ENCODE measurements at places on chromosomes 3 and 15. TPM values are rescaled to one million over a fixed set of nuclear protein-coding genes. Genes with fewer than 3 reads are reported as not detected.

- H3K4me3 ChIP-seq, result no peak overlapping the region
- DNase-seq, result no peak
- no peak overlapping the region for H3K27ac ChIP-seq
- H3K4me1 ChIP-seq, result peaks cover 11% of the 10 kb centered on the region
These were observed 73.4 kb downstream of the CHSY1 start for GRCh38 chr15:101178479-101178878.

DNA sequence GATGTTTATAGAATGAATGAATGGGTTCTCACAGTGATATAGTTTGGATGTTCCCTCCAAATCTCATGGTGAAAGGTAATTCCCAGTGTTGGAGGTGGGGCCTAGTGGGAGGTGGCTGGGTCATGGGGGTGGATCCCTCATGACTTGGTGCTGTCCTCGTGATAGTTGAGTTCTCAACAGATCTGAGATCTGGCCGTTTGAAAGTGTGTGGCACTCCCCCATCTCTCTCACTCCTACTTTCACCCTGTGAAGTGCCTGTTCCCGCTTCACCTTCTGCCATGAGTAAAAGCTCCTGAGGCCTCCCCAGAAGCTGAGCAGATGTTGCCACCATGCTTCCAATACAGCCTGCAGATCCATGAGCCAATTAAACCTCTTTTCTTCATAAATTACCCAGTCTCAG lies 170.8 kb upstream of the LINGO1 start:
- H3K4me3 ChIP-seq, result no peak overlapping the region
- H3K36me3 ChIP-seq, result no peaks in the 10 kb centered on the region
- H3K27ac ChIP-seq, result no peak overlapping the region
- no peaks in the 10 kb centered on the region for H3K4me1 ChIP-seq

- no peak for DNase-seq
- H3K36me3 ChIP-seq, result no peaks in the 10 kb centered on the region
- no peak overlapping the region for H3K4me3 ChIP-seq
- no peak overlapping the region for H3K27ac ChIP-seq
These were observed 244.6 kb upstream of the CCDC54 start for GRCh38 chr3:107132674-107133073.

DNA sequence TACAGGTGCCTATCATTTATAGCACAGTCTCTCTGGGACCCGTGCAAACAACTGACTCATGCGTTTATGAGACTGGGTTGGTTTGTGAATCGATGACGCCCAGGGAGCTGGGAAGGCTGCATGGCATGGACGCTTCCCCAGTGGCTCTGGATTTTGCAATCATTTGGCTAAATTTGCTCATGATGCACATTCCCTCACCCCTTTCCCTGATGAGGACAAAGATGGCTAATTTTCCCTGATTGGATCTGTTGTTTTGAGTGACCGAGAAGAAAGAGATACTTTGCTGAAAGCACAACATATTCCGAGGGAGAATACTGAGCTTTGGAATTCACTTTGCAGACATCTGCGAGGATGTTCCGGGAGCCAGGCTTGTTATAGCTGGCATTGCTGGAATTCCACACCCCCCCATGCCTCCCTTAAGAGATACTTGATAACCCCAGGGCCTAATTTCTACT lies 51.1 kb downstream of the CGNL1 start:
- no peak overlapping the region for H3K4me3 ChIP-seq
- H3K27ac ChIP-seq, result no peak overlapping the region
- H3K27me3 ChIP-seq, result no peaks in the 10 kb centered on the region
- no peak for DNase-seq
- H3K36me3 ChIP-seq, result no peaks in the 10 kb centered on the region

DNA sequence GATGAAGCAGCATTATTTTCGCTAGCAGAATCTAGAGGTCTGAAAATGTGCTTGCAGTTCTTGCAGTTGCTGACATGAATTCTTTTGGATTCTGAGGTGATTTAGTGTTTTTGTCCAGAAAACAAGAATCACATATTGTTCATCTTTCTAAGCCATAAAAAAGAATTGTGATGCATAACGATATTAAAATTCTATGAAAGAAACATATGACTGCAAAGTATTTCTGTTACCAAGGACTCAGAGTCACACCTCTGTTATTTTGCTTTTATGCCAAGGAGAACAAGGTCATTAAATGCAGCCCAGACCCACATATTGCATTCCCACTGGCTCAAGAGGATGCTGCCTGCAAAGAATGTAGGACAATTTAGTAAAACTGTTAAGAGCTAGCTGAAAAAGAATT lies 299.8 kb upstream of the GPR149 start:
- H3K4me3 ChIP-seq, result no peak overlapping the region
- no peak for DNase-seq

DNA sequence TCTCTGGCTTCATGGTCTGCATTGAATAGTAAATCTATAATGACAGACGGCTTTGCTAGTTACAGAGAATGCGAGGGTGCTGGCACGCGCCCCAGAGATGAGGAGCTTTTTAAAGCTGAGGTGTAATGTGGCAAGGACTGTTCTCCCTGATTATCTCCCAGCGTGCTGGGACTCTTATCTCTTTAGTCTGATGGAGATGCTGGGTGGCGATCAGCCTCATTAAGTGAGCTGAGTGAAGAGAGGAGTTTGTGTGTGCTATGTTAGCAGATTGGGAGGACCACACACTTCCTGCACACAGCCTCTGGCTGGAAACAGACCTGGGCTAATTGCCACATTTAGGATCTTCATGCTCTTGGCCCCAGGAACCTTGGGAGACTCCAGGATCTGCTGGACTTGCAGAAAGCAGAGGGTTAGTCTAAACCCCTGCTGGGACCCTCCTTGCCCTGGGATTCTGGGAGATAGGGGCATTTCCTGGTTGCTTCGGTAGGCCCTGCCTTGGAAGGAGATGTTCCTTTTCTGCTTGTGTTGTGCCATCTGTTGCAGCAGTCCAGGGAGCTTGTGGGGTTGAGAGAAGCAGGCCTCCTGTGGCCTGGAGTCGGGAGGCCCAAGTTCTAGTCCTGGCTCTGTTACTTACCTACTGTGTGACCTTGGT lies 15.0 kb downstream of the PDIA5 start:
- H3K36me3 ChIP-seq, result no peaks in the 10 kb centered on the region
- H3K27me3 ChIP-seq, result no peaks in the 10 kb centered on the region
- peaks cover 61% of the 10 kb centered on the region for H3K4me1 ChIP-seq
- no peak for DNase-seq

GRCh38 chr15:75666823-75667501 lies 19.2 kb downstream of the SNX33 start:
- no peaks in the 10 kb centered on the region for H3K27me3 ChIP-seq
- H3K27ac ChIP-seq, result peak overlapping the region; percentile 74
- DNase-seq, result no peak
- H3K4me1 ChIP-seq, result peaks cover 49% of the 10 kb centered on the region
- peaks cover 13% of the 10 kb centered on the region for H3K36me3 ChIP-seq

DNA sequence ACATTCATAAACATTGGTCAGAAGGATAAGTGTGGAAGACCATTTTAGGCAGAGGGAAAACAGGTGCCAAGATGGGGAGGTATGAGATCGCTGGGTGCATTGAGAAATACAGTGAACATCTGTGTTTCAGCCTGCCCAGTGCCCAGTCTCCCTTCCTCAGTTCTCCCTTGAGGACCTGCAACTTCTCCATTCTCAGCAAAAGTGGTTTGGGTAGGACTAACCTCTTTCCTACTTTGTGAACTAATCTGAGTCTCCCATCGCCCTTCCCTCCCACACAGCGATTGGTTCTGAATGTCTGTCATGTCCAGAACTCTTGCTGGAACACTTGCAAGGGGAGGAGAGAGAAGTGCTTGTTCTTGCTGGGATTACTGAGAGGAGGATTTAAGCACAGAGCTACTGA lies 10.9 kb upstream of the CCNL1 start:
- no peak overlapping the region for H3K4me3 ChIP-seq
- no peak for DNase-seq
- H3K36me3 ChIP-seq, result no peaks in the 10 kb centered on the region
- H3K4me1 ChIP-seq, result peaks cover 7% of the 10 kb centered on the region
- no peaks in the 10 kb centered on the region for H3K27me3 ChIP-seq
- H3K27ac ChIP-seq, result no peak overlapping the region

DNA sequence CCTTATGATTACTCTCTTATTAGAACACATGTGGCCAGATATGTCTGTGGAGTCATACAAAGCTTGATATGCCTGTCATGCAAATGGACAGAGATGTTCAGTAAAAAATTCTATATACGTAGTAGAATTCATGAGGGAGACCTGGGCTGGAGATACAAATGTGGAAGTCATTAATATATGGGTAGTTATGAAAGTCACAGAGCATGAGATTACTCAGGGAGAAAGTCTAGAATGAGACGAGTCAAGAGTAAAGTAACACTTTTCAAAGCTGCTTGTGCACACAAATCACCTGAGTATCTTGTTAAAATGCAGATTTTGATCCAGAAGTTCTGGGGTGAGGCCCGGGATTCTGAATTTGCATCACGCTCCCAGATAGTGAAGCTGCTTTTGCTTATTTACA lies 28.4 kb downstream of the OXSM start:
- DNase-seq, result no peak
- no peak overlapping the region for H3K4me3 ChIP-seq
- H3K27me3 ChIP-seq, result no peaks in the 10 kb centered on the region
- no peaks in the 10 kb centered on the region for H3K4me1 ChIP-seq
- H3K27ac ChIP-seq, result no peak overlapping the region

GRCh38 chr15:74387621-74388362 lies 20.3 kb upstream of the CYP11A1 start:
- no peaks in the 10 kb centered on the region for H3K36me3 ChIP-seq
- H3K4me3 ChIP-seq, result no peak overlapping the region
- no peaks in the 10 kb centered on the region for H3K27me3 ChIP-seq
- no peak overlapping the region for H3K27ac ChIP-seq

GRCh38 chr15:54007256-54007655 lies 29.0 kb downstream of the UNC13C start:
- H3K27ac ChIP-seq, result no peak overlapping the region
- H3K36me3 ChIP-seq, result no peaks in the 10 kb centered on the region
- H3K27me3 ChIP-seq, result no peaks in the 10 kb centered on the region
- DNase-seq, result no peak
- H3K4me1 ChIP-seq, result no peaks in the 10 kb centered on the region

DNA sequence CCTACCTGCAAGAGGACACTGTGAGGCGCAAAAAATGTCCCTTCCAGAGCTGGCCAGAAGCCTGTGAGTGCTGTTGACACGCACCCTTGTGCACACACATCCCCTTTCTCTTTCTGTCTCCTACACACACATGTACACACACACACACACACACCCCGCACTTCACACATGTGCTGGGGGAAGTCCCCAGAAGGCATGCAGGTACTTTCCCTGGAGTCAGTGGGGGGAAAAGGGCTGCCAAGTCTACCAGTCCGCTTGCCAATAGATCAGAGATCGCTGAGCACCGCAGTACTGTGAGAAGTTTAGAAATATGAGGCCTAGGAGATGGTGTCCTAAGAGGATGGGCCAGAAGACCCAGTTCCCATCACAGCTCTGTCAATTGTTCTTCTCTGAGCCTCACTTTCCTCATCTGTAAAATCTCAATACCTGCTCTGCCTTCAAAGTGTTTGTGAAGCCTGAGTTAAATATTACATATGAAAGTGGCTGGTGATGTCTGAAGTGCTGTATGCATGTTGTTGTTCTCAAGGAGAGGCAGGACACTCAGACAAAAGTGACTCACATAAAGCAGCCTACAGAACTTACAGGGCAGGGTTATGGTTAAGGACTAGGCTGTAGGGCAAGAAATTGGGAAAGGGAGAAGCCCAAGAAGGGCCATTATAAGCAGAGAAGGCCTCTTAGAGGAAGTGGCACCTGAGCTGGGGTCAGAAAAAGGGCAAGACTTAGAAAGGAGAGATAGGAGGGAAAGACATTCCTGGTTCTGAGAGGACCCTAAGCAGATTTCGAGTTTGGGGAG lies 6.8 kb downstream of the IL17RE start:
- peaks cover 12% of the 10 kb centered on the region for H3K4me1 ChIP-seq
- DNase-seq, result no peak
- H3K27me3 ChIP-seq, result no peaks in the 10 kb centered on the region
- H3K4me3 ChIP-seq, result no peak overlapping the region
- no peak overlapping the region for H3K27ac ChIP-seq

DNA sequence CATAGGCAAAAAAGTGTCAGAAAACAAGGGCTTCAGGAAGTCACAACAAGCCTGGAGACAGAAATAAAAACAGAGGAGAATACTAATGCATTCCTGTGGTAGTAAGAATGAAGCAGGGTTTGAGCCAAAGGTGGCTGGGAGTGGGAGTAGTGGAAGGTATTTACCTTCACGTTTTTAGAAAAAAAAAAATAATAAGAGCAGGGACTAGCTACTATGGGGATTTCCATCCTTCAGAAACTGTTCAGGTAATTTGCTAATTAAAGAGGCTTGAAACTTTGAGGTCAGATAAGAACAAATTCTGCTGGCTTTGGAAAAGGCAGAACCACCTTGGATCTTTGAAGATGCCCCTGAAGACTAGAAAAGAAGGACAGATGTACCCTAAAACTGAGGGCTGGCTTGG lies 18.4 kb downstream of the ILDR1 start:
- H3K4me1 ChIP-seq, result no peaks in the 10 kb centered on the region
- H3K27me3 ChIP-seq, result no peaks in the 10 kb centered on the region
- H3K27ac ChIP-seq, result no peak overlapping the region

- no peaks in the 10 kb centered on the region for H3K27me3 ChIP-seq
- peak overlapping the region; percentile 2 for H3K27ac ChIP-seq
- no peak for DNase-seq
- H3K36me3 ChIP-seq, result no peaks in the 10 kb centered on the region
- peaks cover 13% of the 10 kb centered on the region for H3K4me1 ChIP-seq
- no peak overlapping the region for H3K4me3 ChIP-seq
These were observed 103.6 kb upstream of the BFSP2 start for GRCh38 chr3:133295944-133296917.

DNA sequence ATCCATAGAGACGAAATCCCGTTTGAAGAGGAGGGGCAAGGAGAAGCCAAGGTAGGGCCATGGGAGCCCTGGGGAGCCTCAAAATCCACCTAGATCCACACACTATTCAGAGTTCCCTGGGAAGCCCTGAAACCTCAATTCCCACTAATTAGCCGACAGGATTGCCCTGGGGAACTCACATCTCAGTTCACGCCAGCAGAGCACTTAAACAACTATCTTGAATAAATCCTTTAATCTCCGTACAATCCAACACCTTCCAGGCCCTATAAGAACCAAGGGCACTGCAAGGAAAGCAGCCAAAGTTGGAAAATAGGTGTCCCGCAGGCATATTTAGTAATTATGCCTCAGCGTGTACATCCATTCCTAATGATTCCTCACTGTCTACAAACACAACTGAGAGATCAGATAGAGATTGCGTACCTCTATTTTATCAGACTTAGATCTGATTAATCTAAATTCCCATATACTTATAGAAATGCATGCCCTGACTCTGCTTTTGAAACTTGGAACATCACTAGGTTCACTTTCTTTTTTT lies 25.6 kb upstream of the EIF4A2 start:
- H3K27me3 ChIP-seq, result no peaks in the 10 kb centered on the region
- no peak for DNase-seq

The LTK gene
- not detected for total RNA-seq

The RTP3 gene
- not detected for total RNA-seq

The NDUFB5 gene
- total RNA-seq, result 69.5 TPM

The C3orf80 gene
- total RNA-seq, result 0.26 TPM

The DCLK3 gene
- under 0.01 TPM for total RNA-seq

The HYAL1 gene
- total RNA-seq, result 15.6 TPM

The GPR176 gene
- 5.1 TPM for total RNA-seq

The EEF1AKMT4 gene
- 3.4 TPM for total RNA-seq

The NDUFB4 gene
- total RNA-seq, result 182 TPM

Data from esophagus muscularis mucosa (tissue), 4 donors.